ENCODE measurements at places on chromosomes 1 and 21.

DNA sequence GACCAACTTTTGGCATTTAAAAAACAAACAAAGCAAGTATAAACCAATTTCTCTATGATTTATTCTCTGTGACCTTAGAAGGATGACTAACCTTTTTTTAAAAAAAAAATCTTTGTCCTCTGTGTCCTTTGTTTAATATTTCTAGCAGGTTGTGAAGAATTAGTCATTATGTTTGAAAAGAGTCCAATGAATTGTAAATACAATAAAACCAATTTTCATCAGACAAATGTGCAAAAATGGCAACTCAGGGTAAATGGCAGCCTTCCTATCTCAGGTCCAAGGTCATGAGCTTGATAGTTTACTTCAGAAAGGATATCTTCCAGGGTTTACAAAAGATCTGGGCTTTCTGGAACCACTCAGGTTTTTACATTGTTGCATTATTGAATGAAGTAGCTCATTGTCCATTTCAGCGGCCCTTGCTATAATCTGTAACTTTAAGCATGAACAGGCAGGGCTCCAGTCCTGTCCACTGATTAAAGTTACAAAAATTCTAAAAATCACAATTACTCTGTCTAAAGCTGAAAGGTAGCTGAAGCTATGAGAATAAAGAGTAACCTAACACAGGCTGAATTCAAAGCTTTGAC lies 11.7 kb upstream of the MAP3K21 start:
- DNase-seq = no peak

DNA sequence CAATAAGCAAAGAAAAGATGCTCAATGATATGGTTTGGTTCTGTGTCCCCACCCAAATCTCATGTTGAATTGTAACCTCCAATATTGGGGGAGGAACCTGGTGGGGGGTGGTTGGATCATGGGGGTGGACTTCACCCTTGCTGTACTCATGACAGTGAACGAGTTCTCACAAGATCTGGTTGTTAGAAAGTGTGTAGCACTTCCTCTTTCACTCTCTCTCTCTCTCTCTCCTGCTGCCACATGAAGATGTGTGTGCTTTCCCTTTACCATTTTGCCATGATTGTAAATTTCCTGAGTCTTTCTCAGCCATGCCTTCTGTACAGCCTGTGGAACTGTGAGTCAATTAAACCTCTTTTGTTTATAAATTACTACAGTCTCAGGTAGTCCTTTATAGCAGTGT lies 248.4 kb downstream of the HHIPL2 start:
- DNase-seq = no peak

DNA sequence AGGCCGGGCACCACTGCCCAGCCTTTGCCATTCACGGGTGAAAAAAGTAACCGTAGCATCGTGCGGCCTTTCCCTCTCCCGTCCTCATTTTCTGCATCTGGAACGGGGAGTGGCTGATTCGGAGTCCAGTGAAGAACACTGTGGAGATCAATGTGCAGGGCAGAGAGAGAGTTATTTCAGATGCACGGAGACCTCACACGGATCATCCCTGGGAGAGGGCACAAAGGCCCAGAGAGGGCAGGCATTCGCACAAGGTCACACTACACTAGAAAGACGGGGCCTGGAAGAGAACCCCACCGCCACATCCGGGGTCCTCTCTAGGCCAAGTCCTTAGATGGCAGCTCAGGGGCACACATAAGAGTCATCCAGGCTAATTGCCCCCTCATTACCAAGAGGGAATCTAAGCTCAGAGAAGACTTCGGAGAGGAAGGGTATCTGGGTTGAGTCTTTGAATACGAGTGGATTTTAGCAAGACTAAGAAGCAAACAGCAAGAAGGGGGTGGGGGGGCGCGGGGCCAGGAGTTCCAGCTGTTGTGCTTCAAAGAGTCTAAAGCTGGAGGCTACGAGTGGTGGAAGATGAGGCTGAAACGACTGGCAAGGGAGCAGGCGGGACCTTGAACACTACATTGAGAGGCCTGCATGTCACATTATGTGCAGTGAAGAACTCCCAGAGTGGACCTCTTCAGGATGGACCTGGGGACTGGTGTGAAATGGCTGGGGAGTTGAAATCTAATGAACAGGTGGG lies 857 bp downstream of the GPX7 start:
- peak; percentile 15 for DNase-seq

DNA sequence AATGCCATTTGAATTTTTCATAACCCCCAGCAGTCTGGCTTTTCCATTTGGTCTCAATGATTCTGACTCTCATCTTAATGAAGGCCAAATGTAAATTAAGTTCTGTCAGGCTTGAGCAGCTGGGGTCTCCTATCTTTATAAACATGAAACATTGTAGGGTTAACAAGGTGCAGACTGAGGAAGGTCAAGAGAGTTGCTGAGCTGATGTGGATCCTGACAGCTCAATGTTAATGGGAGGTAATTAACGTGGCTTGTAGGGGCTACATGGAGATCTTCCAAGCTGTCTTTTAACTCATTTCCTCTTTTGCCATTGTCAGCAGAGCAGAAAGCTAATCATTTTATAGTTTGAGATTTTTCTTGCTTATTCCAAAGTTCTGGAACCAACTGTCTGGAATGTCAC lies 55.2 kb downstream of the FGGY start:
- DNase-seq = no peak

- DNase-seq = no peak
Measured at GRCh38 chr1:156176610-156177210, 17.2 kb upstream of the SLC25A44 start.

DNA sequence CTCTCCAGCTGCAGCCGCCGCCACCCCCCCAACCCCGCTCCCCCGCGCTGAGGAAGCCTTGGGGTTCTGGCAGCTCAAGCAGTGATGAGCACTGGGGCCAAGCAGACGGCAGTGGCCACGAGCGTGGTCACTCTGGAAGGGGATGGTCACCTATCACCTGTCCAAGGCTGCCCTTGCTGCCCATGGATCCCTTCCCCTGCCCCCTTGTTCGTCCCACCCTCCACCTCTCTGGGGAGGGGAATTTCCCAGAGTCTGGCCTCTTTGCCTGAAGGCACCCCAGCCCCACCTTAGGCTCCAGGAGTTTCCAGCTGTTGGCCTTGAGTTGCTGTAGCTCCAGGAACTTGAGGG lies 7.2 kb upstream of the SMIM12 start:
- DNase-seq = no peak

Measured in iris pigment epithelial cell (primary cell).